ENCODE measurements at places on chromosomes 3 and 15.

- peak; percentile 39 for DNase-seq
Observed at GRCh38 chr15:73926219-73927002, at the start of gene LOXL1. Gene LOXL1 (plus strand): TSS chr15:73926462. CDS start chr15:73926784, 322 bp downstream.

- DNase-seq = no peak
Observed at GRCh38 chr3:8621872-8622271, 22.7 kb downstream of the SSUH2 start.

DNA sequence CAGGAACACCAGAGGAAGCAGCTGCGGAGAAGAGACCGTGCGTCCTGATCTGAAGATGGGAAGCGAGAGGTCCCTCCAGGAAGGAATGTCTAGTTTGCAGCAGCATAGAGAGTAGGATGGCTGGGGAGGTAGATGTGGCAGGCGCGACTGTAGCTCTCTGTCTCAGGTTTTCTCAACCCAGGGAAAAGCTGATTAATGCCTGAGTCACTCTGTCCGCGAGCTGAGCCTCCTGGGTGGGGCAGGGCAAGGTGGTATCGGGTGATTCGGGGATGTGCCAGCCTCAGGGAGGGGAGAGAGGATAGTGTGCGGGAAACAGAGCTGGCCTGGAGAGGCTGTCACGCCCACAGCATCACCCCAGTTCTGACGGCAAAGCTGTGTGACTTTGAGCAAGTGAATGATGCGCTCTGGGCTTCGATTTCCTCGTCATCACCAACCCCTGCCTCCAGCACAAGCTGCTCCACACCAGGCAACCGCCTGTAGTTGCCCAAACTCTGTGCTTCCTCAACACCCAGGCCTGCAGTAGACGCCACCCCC lies 28.4 kb downstream of the CPN2 start:
- no peak for DNase-seq

DNA sequence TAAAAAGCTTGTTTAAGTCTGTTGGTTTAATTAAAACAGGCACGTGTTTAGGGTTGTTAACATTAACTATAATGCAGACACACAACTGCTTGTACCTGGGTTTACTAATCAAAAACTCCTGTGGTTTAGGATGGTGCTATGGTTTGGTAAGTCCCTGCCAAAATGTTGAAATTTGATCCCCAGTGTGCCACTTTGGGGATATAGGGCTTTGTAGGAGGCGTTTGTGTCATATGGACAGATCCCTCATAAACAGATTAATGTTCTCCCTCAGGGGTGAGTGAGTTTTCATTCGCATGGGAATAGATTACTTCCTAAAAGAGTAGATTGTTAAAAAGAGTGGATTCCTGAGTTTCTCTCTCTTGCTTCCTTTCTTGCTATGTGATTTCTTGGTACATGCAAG lies 18.7 kb upstream of the GK5 start:
- DNase-seq = no peak

GRCh38 chr3:7696320-7696719 lies 805.3 kb upstream of the LMCD1 start:
- no peak for DNase-seq

DNA sequence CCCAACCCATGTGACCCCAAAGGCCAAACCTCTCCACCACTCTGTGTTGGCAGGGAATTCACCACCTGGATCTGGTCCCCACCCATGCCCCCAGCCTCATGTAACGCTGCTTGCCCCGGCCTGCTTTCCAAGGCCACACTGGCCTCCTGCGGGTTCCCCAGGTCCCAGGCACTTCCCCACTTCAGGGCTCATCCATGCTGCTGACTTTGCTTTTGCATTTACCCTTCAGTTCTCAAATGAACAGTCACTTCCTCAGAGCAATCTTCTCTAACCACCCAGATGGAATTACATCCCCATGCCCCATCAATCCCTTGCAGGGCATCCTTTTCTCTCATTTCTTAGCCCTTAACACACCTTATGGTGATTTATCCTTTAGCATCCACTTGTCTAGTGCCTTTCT lies 9.2 kb downstream of the DAPK2 start:
- DNase-seq = no peak

DNA sequence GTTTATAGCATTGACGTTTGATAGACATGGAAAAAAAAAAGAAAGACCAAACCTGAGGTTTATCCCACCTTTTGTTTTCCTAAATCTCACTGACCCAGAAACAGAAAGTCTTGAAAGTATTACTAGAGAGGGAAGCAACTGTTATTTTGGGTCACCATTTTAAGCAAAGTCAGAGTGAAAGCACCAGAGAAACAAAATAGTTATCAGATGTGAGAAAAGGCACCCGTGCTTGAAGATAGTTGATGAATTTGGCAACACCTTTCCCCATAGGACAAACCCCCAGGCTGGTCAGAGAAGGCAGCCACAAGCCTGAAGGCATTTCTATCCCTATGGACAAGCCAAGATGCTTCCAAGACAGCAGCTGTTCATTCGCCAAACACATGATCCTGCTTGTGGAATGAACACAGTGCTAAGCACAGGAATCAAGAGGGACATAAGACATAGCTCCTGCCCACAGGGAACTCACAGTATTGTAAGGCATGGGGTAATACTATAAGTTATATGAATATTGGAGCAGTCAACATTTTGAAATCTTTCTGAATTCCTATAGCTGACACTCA lies 170.9 kb downstream of the ERC2 start:
- DNase-seq = no peak

DNA sequence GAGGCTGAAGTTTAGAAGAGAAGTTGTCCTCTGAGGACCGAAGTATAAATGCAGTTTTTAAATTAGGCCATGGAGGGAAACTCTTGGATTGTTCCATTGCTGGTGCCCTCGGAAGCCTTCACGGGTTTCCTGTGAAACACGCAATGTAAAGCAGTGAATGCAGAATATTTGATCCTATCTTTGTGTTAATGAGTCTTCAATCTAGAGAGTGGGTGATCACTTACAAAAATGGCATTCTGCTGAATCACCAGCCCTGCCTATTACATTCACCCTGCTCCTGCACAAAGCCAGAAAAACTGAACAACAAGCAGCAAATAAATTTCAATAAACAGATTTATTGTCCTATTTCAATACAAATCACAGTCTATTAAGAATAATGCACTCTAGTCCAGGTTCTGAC lies 1063.9 kb downstream of the FHIT start:
- no peak for DNase-seq

GRCh38 chr15:66290518-66290917 lies 2.9 kb upstream of the DIS3L start:
- no peak for DNase-seq

DNA sequence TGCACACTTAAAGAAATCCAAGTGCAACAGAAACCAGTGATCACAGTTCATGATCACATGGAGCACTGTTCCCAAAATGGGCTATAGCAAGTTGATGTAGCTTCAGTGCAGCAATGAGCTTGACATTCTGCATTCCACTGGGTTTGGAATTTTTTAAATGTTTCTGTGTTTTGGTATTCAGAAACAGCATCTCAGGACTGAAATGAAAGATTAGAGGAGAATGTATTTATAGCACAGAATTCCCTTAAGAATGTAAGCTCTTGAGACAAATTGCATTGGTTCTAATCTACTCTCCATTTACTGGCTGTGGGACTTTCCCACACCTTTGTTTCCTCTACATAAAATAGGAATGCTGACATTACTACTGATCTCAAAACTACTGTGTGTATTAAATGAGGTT lies 162.7 kb downstream of the FGF12 start:
- DNase-seq = no peak

DNA sequence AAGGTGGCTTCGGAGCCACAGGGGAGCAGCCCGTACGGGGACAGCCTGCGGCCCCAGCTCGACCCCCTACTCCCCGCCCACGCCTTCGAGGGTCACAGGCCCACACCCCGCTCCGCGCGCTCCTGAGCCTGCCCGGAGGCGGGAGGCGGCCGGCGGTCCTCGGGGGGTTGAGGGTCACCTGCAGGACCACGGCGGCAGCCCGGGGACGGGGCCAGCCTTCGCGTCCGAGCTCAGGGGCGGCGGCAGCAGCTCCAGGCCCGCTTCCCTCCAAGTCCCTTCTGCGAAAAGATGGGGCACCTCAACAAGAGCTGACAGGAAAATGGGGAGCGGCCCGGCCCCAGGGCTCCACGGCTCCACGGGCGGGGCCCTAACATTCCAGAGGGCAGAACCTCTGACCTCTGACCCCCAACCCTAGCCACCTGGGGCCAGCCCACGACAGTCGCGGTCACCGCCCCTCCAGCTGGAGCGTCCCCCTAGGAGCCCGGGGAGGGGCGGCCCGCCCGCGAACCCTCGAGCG lies 428 bp downstream of the LYSMD4 start:
- DNase-seq = no peak

- no peak for DNase-seq
Observed at GRCh38 chr15:86300390-86301125, 220.9 kb downstream of the AGBL1 start.

GRCh38 chr15:74390647-74391288 lies 23.3 kb upstream of the CYP11A1 start:
- no peak for DNase-seq

GRCh38 chr3:31288224-31288623 lies 244.5 kb upstream of the STT3B start:
- no peak for DNase-seq

DNA sequence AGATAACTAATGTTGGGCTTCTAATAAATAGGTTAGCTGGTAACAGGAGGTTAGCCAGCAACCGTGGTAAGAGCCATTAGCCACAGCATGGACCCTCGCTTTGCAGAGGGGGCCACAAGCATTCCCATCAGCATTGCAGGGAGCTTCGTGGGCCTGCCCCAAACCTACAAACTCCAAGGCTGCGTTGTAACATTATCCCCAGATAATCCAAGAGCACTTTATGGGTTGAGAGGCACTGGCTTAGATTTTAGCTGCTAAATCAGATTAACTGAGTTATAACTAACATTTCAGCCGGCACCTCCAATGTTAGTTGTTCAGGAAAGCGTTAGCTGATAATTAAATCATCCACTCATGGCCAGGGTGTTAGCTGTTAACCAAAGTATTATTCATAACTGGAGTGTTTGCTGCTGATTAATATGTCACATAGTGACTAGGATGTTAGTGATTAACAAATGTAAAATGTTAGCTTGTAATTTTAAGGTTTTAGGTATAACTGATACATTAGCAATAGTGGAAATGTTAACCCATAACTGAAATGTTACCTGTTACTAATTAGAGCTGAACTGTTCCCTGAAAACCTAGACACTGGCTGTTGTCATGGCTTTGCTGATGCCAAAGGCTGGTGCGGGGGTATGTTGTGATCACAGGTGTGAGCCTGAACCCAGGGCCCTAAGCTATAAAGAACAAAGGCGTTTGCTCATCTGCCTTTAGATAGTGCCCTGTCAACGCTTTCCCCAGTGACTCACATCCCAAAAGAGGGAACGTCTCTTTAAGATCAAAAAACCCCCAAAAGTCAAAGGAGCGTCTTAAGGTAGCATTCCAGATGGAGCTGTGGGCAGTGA lies 56.2 kb downstream of the SLC6A6 start:
- no peak for DNase-seq

DNA sequence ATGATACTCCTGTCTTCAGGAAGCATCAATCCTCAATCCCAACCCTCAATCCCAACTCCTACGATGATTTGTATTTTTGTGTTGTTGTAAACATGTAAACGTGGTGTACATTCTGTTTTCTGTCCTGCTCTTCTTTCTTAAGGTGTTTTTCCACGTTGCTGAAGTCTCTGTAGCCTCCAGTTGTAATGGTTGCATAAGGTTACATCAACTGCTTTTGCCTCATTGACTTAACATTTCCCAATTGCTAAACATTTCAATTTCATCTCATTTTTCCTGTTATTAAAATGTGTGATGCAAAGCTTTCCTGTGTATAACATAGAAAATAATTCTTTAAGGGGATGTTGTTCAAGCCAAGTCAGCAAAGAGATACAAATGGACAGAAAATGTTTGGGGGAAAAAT lies 33.4 kb downstream of the HRH1 start:
- no peak for DNase-seq

DNA sequence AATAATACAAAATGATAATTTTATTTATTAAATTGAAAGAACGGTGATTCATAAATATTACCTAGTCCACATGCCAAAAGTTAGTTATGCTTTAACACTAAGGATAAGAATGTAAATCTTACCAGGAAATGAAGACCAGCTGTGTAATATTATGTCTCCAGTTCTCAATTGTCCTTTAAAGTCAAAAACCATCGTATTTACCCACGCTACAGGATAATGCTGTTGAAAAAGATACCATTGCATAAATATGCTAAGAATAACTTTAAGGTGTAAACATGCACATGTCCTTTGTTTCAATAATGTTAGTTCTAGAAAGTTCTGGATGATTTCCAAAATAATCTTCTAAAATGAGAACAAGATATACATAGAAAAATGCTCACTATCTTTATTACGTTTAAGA lies 103.5 kb downstream of the FAIM start:
- DNase-seq = no peak

GRCh38 chr3:123832692-123833397 lies 51.3 kb downstream of the MYLK start:
- no peak for DNase-seq

- DNase-seq = no peak
Observed at GRCh38 chr15:85711580-85712192, 83.0 kb downstream of the KLHL25 start.
